ENCODE measurements at places on chromosomes 5 and 9.
A peak's percentile ranks its signal among the peaks of the same experiment; 100 is the strongest.

DNA sequence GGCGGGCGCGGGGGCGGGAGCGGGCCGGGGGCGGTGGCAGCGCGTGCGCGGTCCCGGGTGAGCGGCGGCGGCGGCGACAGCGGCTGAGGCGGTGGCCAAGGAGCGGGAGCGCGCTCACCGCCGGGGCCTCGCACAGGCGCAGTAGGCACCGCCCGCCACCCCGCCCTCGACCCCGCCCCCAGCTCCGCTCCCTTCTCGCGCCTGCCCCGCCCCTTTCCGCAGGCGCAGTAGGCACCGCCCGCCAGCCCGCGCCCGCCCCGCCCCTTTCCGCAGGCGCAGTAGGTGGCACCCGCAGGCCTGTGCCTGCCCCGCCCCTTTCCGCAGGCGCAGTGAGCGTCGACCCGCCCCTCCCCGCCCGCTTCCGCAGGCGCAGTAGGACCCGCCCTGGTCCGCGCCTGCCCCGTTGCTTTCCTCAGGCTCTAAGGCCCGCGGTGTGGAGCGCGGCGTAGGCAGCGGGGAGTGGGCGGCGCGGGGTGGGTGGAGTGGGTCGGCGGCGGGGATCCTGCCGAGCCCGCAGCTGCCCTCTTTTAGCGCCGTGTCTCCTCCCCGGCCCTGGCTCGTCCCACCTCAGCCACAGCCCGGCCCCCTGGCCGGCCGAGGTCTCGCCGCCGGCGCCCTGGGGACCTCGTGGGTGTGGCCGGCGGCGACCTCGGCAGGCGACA, at the start of gene CAMSAP1:
Gene CAMSAP1, minus strand, starts transcription at position 116 of the 662 bp plus-strand sequence. CDS start 387 bp downstream, outside the sequence.
- DNase-seq = peak; percentile 94

- no peak for DNase-seq
Observed at GRCh38 chr9:12790001-12790400, 15.2 kb downstream of the LURAP1L start.

DNA sequence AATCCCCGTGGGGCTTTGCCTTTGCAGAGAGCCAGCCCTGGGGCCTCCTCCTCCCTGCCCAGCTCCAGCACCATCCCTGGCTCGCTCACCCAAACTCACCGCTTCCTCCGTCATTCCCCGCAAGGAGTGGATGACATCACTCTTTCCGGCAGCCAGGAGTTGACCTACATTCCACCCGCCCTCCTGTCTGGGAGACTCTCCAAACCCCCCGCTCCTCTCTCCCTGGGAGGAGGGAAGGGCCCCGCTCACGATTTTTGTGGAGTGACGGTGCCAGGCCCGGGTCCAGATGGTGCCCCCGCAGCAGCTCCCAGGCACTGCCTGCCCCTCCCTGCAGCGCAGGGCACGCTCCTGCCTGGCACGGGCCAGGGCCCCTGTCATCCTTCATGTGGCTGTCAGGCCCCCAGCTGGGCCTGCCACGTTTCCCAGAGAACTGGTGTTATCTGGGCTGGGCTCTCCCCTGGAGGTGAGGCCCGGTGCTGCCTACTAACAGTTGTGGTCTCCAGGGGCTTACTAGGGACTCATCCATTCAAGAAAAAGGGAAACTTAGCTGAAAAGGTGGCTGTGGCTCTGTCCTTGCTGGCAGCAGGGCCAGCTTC, 52.3 kb downstream of the NTNG2 start:
- peak; percentile 14 for DNase-seq

DNA sequence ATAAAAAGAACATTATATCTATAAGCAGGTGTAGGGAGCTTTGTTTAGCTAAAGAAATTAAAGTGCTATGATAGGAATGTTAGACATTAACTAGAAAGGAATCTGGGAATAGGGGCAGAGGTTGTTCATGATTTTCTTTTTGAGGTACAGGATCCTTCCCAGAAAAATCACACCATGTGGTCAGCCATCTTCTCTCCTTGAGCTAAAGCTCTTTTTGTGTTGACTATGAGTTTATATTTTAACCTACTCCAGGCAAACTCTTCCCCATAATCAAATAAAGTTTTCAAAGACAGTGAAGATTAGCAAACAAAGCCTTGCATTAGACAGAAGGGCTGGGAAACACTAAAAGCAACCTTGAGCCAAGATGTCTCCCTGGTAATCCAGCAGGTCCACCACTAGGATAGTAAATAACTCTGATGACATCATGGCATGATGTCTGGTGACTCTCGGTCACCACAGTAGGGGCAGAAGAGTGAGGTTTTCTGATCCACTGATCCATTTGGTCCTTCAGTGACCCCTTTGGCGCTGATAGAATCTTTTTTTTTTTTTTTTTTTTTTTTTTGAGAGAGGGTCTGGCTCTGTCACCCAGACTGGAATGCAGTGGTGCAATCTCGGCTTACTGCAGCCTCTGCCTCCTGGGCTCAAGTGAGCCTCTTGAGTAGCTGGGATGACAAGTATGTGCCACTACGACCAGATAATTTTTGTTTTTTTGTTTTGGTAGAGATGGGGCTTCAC, 30.6 kb upstream of the IL6ST start:
- DNase-seq = no peak

DNA sequence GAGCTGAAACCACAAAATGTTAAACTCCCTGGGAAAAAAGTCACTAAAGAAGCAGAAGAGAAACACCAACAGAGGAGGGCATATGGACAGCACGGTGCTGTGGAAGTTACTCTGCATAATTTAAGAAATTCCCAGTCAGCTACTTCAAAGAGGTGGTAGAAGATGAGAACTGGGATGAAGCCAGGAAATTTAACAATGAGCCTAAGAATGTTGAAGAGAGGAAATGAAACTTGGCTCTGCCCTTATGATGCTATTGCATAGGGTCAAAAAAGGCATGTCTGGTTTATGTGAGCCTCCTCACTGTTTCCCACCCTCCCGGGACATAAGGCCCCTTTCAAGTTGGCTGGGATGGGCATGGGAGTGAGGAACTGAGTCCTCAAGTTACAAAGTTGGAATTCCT, 25.4 kb upstream of the SNX18 start:
- no peak for DNase-seq

GRCh38 chr9:35074791-35075190, 2.4 kb upstream of the VCP start:
- DNase-seq = no peak

GRCh38 chr9:89935115-89935514, 330.3 kb downstream of the GADD45G start:
- no peak for DNase-seq

DNA sequence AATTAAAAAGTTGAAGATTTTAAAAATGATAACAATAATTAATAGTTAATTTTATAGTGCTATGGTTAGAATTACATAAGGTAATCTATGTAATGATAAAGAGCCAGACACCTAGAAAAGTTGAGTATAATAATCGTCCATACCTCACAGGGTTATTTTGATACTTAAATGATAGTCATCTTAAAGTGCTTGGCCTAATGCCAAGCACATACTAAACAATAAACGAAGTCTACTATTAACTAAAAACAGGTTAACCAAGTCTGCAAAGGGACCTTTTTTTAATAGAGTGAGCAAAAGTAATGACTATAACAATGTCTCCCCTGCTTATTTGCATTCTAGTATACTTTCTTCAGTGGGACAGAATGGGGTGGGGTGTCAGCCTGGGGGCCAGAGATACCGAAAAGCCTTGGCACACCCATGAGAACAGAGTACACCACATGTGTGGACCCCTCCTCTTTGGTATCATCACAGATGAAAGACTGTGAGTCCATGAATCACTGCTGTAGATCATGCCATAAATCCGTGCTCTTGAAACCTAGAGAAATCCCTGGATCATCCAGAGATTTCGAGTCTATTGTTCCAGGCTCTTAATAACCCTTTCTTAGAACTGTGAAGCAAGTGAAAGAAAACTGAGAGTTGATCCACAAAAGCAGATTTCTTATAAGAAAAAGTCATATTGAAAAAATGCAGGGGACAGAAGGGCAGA, 249.5 kb downstream of the PRELID2 start:
- no peak for DNase-seq

- DNase-seq = no peak
Observed at GRCh38 chr9:87595610-87596009, 97.9 kb downstream of the DAPK1 start.

GRCh38 chr9:129276486-129277230, 98.6 kb upstream of the IER5L start:
- DNase-seq = no peak

- peak; percentile 3 for DNase-seq
Observed at GRCh38 chr5:137995077-137995748, 37.7 kb downstream of the FAM13B start.

GRCh38 chr5:143543358-143544255, 140.1 kb upstream of the NR3C1 start:
- DNase-seq = no peak

Measured in NCI-H146 (cell line).